ENCODE measurements at places on chromosomes 2 and 18. TPM values are rescaled to one million over a fixed set of nuclear protein-coding genes. Genes with fewer than 3 reads are reported as not detected.

Gene MDH1B
- 0.83 TPM for total RNA-seq

Gene CYP1B1
- total RNA-seq: 5.1 TPM

Gene EPB41L3
- 0.68 TPM for total RNA-seq

Gene IL36A
- total RNA-seq: not detected

Gene ABCB11
- not detected for total RNA-seq

Gene CNDP1
- total RNA-seq: not detected

Gene ACADL
- 0.83 TPM for total RNA-seq

Gene CFAP65
- total RNA-seq: not detected

Gene CNRIP1
- total RNA-seq: 14.1 TPM

Gene MGAT4A
- total RNA-seq: 4.6 TPM

Gene SLC9A4
- total RNA-seq: not detected

Gene CENPA
- 2.9 TPM for total RNA-seq

Gene C1QL2
- not detected for total RNA-seq

Gene CASP8
- 11.9 TPM for total RNA-seq

Gene GAREM2
- total RNA-seq: 1.1 TPM

Gene RAB6D
- total RNA-seq: not detected

Gene LYPD6B
- total RNA-seq: not detected

Gene CXCR1
- not detected for total RNA-seq

Gene ELOA2
- not detected for total RNA-seq

Gene IFIH1
- 6.3 TPM for total RNA-seq

Gene CPS1
- total RNA-seq: 28.2 TPM

Gene SATB2
- total RNA-seq: 36.4 TPM

Gene CRYGD
- total RNA-seq: not detected

Gene RAMP1
- 1.6 TPM for total RNA-seq

Gene KIAA2012
- under 0.01 TPM for total RNA-seq

Gene SULT1C4
- total RNA-seq: not detected

Gene KYNU
- 1.3 TPM for total RNA-seq

Gene FAM168B
- 87.3 TPM for total RNA-seq

Gene ANKAR
- total RNA-seq: 4.4 TPM

Gene RGPD3
- under 0.01 TPM for total RNA-seq

Gene CSRNP3
- 2.1 TPM for total RNA-seq

Gene CRYGC
- not detected for total RNA-seq

Gene LHCGR
- not detected for total RNA-seq

Gene ZSWIM2
- not detected for total RNA-seq

Gene NPC1
- total RNA-seq: 30.9 TPM

Gene COLEC11
- total RNA-seq: 1.1 TPM

Gene FRZB
- total RNA-seq: not detected

Gene AKAIN1
- not detected for total RNA-seq

Gene BUB1
- total RNA-seq: 9.5 TPM

Gene NEB
- 0.94 TPM for total RNA-seq

Gene HS6ST1
- 8.0 TPM for total RNA-seq

Gene KIF1A
- total RNA-seq: not detected

Gene CYP27A1
- 25.6 TPM for total RNA-seq

Gene VWA3B
- not detected for total RNA-seq

Gene SFT2D3
- total RNA-seq: 1.6 TPM

Gene LYG2
- not detected for total RNA-seq

Gene ATP8B1
- total RNA-seq: 39.1 TPM

Gene UGT1A10
- not detected for total RNA-seq

Gene L3MBTL4
- under 0.01 TPM for total RNA-seq

Gene TYW5
- total RNA-seq: 3.7 TPM

Gene FKBP1B
- total RNA-seq: 21.6 TPM

Gene ABCG8
- total RNA-seq: not detected

Gene HOXD4
- total RNA-seq: not detected

Gene IL37
- total RNA-seq: not detected

Gene HTR2B
- 14.8 TPM for total RNA-seq

Gene SERTAD2
- 3.7 TPM for total RNA-seq

Gene SAG
- total RNA-seq: not detected

Gene SERPINB3
- not detected for total RNA-seq
